ENCODE measurements at places on chromosomes 4 and X.

DNA sequence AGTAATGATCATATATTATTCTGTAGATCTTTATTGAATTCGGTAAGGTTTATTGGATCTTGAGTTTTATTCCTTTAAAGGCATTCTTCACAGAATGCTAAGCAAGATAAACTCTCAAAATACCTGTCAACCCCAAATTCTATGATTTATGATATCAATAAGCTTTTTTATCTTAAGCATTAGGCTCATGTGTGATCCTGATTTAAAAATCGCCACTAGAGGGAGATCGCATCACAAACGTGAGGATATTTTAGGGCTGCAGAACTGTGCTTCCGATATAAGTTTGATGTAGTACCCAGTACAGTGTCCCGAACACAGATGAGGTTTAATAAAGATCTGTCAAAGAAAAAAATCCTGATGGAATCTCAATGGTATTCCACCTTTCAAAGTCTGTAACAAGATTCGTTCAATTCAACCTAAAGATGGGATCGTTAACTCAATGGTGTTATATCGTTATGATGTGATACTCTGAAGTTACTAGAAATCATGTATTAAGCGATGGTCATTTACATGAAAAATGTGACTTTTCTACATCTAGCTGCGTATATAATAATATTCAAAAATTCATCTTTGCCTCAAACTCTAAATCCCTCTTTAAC, 169.0 kb downstream of the CORIN start:
- DNase-seq: no peak

GRCh38 chr4:140326395-140326993, 47.0 kb upstream of the SCOC start:
- DNase-seq: no peak

GRCh38 chr4:150079081-150079581, 886 bp downstream of the DCLK2 start:
- no peak for DNase-seq

GRCh38 chr4:123830930-123831329, 434.3 kb downstream of the SPRY1 start:
- no peak for DNase-seq

GRCh38 chrX:110173192-110174175, 144.4 kb downstream of the AMMECR1 start:
- DNase-seq: no peak

GRCh38 chr4:113901994-113902787, 77.3 kb downstream of the ARSJ start:
- DNase-seq: no peak

- DNase-seq: no peak
Observed at GRCh38 chr4:8289956-8290700, 20.6 kb downstream of the HTRA3 start.

GRCh38 chrX:104137496-104137895, 19.3 kb downstream of the SLC25A53 start:
- DNase-seq: no peak

GRCh38 chrX:103405009-103405333, 28.6 kb downstream of the BEX3 start:
- no peak for DNase-seq

Data from stimulated activated CD8-positive, alpha-beta memory T cell treated with anti-CD3 and anti-CD28 coated beads, Interleukin-4, amount 100 ng/mL, for 1 hour (primary cell).